ENCODE measurements at places on chromosomes 1 and 21.

- no peak for DNase-seq
Measured at GRCh38 chr1:28010969-28011368, 51.2 kb downstream of the XKR8 start.

DNA sequence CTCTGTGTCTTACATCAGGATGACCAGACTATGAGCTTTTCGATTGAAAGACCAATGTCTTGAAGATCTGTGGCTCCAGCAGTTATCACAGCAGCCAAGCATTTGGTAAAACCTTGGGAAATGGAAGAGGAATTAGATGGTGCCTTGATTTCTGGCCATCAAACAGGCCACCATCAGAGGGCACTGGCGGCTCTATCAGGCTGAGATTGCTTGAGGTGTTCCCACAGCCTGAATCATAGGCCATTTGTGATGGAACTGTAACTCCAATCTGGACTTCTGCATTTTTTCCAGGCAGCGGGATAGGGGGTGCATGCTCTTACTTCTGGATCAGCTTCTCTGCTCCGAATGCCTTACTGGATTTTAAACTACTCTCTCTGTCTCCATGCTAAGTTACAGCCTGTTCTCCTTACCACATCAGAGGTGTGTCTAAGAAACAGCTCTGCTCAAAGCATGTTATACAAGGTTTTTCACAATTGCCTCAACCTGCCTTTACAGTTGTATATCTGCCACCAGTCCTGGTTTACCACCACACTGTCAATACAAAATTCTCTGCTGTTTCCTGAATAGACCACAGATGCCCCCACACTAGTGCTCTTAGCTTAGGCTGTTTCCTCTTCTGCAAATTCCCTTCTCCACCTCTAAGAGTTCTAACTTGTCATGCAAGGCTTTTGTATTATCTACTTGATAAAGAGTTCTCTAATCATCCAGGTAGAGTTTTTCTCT lies 180.9 kb downstream of the PTGER3 start:
- DNase-seq: no peak

DNA sequence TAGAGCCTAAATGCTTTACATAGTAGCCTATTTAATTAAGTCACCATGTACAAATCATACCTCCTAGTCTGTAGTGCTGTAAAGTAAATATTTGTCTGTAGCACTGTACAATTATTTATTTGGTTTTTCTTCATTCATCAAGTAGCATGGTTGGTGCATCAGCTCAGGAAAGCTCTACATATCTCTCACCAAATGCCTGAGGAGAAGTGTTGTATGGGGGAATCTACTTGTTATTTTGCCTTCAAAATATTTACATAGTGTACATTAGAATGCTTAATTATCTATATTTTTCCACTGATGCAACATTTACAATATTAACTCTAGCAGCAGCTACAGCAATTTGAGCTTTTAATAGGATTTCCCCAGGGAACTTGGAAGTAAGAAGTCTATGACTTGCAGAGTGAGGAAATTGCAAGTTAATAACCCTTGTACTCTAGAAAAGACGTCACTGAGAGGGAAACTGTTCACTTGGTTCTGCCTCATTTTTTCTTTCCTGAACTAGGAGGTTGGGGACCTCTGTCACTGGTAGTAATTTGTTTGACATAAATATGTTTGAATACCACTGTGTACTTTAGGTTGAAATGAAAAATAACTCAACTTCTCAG lies 207.4 kb downstream of the PDE4B start:
- no peak for DNase-seq

GRCh38 chr1:237032029-237032428 lies 10.0 kb upstream of the RYR2 start:
- DNase-seq: no peak

DNA sequence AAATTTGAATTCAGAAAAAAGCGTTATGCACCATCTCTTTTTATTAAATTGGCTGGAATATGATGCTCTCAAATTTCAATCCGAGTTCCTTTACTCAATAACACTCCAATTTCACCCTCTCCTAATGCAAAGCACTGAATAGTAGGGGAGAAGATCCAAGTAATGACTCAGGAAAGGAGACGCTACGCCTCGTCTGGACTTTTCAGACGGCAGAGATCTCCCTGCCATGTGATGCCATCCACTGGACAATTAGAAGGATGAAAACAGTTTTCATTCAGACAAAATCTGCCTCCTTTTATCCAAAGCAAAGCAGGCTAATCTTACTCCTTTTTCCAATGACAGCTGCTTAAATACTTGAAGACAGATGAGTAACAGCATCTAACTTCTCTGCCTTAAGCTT lies 242.4 kb upstream of the GREM2 start:
- no peak for DNase-seq

- DNase-seq: no peak
Measured at GRCh38 chr1:115068826-115069585, 20.3 kb downstream of the TSPAN2 start.

- peak; percentile 24 for DNase-seq
Measured at GRCh38 chr1:169460191-169460833, 25.4 kb downstream of the SLC19A2 start.

GRCh38 chr1:80917826-80918225 lies 882.9 kb upstream of the ADGRL2 start:
- DNase-seq: no peak

GRCh38 chr1:19426294-19427086 lies 58.8 kb downstream of the CAPZB start:
- DNase-seq: no peak

- DNase-seq: no peak
Measured at GRCh38 chr1:200774311-200774710, 35.6 kb downstream of the CAMSAP2 start.

DNA sequence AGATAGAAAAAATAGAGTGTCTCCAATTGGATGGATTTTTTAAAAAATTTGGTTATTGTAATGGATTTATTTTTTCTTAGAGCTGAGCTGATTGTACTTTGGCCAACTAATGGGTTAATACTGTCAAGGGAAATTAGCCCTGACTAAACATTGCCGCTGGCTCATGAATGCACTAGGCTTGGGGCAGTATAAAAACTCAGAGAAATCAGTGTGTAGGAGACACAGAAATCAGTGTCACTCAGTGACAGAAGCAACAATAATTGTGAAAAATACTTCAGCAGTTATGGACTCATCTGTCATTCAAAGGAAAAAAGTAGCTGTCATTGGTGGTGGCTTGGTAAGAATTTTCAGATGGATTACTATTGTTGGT lies at the start of gene KMO:
Gene KMO, plus strand, starts transcription at position 217 of the 370 bp plus-strand sequence. Its CDS starts 67 bp downstream, at position 284.
- DNase-seq: no peak

GRCh38 chr21:38315122-38315521 lies 58.3 kb downstream of the KCNJ15 start:
- no peak for DNase-seq

DNA sequence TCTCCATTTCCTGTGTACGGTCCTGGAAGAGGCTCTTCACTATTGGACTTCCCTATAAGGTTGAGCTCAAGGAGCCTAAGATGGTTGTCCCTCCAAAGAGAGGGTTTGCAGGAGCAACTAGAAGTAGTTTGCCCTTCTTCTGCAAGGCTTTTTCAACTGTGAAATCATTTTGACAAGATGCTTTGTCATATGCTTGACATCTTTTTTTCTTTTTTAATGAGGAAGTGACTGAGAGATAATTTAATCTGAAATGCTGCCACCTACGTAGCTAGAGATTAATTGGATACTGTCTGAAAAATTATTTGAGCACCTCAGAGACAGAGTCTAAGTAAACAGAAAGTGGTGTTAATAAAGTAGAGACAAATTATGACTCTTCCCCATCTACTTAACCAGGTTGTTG lies 97.0 kb downstream of the CHRM3 start:
- DNase-seq: no peak

GRCh38 chr1:35266306-35266705 lies 2.2 kb upstream of the ZMYM4 start:
- DNase-seq: no peak

DNA sequence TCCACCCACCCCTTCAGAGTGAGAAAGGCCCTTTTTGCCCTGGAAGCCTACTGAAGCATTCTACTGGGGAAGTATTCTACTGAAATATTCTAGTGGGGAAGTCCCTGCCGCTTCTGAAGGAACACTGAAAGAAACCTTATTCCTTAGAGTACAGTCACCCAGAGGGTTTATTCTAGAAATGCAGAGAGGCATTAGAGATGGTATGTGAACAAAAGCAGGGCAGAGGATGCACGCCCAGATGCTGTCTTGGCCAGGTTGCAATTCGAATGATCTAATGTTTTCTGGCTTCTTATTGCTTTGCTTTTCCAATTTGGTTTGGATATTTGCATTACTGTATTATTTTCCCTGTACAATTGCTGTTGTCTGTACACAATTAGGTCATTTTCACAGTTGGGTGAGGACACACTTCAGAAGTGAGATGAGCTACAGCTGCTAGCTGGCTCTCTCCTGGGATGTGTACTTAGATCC lies 37.1 kb downstream of the CCN1 start:
- DNase-seq: no peak

- DNase-seq: peak; percentile 84
Measured at GRCh38 chr21:32412162-32413014, at the start of gene EVA1C. Gene EVA1C (plus strand): TSS chr21:32412706. CDS start chr21:32412854, 148 bp downstream.

DNA sequence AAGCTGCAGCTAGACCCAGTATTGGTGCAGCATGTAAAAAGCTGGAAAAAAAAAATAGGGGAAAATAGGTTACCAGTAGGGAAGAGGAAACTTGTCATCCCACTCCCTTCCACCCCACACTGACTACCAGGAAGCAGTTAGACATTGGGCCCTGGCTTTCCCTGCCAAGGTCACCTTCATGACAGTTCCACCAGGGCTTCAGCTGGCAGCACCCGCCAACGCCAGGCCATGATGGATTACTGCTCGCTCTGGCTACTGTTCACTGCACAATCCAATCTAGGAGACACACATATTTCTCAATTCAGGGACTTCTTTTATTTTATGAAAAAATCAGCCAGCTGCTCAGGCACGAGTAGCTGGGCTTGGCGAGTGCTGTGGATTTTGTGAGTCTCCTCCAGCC lies 127.7 kb downstream of the DMRTA2 start:
- DNase-seq: no peak

GRCh38 chr1:208357644-208358507 lies 113.7 kb upstream of the PLXNA2 start:
- DNase-seq: no peak

DNA sequence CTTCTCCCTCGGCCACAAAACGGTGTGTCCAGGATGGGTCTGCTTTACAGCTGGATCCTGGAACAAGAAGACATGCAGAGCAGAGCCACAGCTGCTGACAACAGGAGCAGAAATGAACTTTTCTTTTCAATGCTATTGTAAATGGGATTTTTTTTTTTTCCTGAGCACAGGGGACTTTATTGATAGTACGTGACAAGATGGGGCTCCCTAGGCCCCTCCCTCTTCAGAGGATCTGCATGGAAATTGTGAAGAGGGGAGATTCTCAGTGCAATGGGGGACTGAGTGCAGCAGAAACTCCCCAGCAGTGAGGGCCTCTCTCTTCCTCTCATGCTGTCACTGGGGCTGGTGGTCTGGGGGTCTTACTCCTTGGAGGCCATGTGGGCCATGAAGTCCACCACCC lies 40.8 kb upstream of the CD2 start:
- no peak for DNase-seq
